ENCODE measurements at places on chromosomes 6 and 20.

GRCh38 chr6:84466511-84466910 is 239.1 kb upstream of the CEP162 start:
- DNase-seq, result no peak

- no peak for DNase-seq
Observed at GRCh38 chr6:98526465-98526864, 307.9 kb upstream of the POU3F2 start.

DNA sequence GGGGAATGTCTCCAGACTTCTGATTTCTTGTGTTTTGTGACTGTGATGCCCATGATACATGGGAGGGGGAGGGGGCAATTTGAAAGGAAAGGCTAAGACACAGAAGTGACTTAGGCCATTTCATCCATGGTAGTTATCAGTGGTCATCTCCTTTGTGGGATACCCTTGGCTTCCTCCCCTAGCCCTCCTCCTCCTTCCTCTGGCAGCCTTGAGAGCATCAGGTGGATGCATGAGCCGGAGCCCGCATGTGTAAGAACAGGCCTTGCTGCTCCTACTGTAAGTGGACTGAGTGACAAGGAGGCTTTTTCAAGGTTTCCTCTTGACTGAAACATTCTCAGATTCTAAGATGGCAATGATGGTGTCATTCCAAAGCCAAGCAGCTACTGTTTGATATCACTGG is 874 bp downstream of the CD83 start:
- DNase-seq, result no peak

DNA sequence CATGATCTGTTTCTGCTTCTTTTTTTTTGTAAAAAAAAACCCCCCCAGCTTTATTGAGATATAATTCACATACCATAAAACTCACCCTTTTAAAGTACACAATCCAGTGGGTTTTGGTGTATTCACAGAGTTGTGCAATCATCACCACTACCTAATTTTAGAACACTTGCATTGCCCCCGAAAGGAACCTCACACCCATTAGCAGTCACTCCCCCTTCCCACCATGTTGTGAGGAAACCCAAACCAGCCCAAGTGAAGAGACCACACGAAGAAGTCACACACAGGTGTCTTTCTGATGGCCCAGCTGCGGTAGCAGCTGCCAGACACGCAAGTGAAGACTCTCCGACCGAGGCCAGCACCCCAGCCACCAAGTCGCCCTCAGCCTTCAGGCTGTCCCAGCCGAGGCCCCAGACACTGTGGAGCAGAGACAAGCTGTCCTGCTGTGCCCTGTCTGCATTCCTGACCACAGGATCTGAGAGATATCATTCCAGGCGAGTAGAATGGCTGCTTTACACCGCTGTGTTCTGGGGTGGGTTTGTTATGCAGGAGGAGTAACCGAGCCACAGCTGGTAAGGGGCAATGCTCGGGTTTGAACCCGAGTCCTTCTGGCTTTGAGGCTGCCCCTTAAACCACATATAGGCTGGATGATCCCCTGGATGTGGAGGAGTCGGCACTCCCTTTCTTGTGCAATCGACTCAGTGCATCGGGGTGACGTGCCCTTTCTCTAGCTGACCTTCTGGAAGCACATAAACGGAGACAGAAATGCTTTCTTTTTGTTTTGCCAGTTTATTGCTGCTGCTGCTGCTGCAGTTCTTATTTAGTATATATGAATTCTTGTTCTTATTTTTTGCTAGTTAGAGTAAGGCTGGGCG is 59.1 kb upstream of the PTPN1 start:
- no peak for DNase-seq

- DNase-seq, result no peak
Observed at GRCh38 chr6:37008484-37009465, 3.3 kb downstream of the FGD2 start.

DNA sequence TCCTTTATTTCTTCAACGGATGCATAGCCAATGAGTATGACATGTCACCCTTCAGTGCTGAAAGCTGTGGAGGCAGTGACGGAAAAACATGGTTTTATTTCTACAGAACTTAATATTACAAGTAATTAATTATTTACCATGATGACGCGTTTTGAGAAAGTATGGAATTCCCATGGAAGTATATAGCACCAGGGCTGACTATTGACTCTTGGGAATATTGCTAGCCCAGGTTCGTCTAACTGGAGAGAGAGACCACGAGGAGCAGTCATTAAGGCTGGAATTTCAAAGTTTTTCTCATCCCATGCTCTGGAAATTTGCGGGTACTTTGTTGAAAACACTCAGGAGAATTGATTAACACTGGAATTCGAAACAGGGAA is 155.2 kb upstream of the PRSS16 start:
- DNase-seq, result no peak

- no peak for DNase-seq
Observed at GRCh38 chr6:170404036-170404435, 97.5 kb downstream of the FAM120B start.

DNA sequence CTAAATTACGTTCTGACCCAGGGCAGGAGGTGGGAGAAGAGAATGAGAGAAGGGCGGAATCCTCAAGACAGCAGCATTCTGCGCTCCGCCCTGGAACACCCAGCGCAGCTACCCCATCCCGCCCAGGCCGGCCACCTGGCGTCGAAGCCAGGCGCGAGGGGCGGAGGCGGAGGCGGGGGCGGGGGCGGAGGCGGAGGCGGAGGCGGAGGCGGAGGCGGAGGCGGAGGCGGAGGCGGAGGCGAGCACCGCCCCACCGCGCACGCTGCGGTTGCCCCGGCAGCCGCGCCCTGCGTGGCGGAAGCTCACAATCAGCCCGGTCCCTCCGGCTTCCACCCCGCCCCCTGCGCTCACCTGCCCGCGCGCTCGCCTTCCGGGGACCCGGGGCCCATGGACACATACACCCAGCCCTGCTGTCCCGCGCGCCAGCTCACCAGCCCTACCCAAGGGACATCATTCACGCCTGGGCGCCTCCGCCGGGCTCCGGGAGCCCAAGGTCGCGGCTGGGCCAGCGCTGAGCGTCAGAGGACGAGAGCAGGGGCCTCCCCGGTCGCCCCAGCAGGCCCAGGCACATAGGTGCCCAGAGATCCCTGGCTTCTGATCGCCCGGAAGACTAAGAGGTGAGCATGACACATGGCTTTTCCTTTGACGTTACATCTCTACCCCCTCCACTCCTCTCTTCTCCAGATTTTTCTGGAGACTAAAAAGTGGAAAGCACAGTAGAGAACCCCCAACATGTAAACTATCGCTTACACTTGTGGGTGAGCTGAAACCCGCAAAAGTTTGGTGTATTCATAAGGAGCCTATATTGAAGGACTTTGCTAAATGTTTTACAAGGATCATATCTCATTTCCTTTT is at the start of gene ANKEF1:
ANKEF1 (plus strand) TSS at position 271 of the 855 bp plus-strand sequence. CDS start 3,315 bp downstream, outside the sequence.
- DNase-seq, result peak; percentile 27

GRCh38 chr20:50876063-50876685 is 55.1 kb downstream of the ADNP start:
- no peak for DNase-seq

- peak; percentile 68 for DNase-seq
Observed at GRCh38 chr6:36442671-36443470, at the start of the genes KCTD20 and PXT1. KCTD20 (plus strand) TSS chr6:36443000; CDS start chr6:36470098, 27,098 bp downstream. PXT1 (minus strand) TSS chr6:36442854; CDS start chr6:36426082, 16,772 bp downstream.

- no peak for DNase-seq
Observed at GRCh38 chr6:147823936-147824335, 315.4 kb downstream of the SAMD5 start.

Measured in activated naive CD4-positive, alpha-beta T cell (primary cell).